Hematopoietic multipotent progenitor cell treated with erythropoietin and hydrocortisone succinate and interleukin-3 and kit ligand, for 17 days (in vitro differentiated cells): ENCODE measurements at places on chromosomes 6 and 20.

GRCh38 chr6:78188891-78189290 lies 536.1 kb downstream of the MEI4 start:
- DNase-seq = no peak

- DNase-seq = no peak
These were observed 2.4 kb upstream of the SCGN start for GRCh38 chr6:25649611-25650010.

GRCh38 chr6:132190097-132190814 lies 211.0 kb downstream of the MOXD1 start:
- DNase-seq = no peak

- DNase-seq = no peak
These were observed 38.2 kb upstream of the SLCO4A1 start for GRCh38 chr20:62603907-62604785.

- DNase-seq = no peak
These were observed 29.9 kb downstream of the UCKL1 start for GRCh38 chr20:63926298-63926697.

DNA sequence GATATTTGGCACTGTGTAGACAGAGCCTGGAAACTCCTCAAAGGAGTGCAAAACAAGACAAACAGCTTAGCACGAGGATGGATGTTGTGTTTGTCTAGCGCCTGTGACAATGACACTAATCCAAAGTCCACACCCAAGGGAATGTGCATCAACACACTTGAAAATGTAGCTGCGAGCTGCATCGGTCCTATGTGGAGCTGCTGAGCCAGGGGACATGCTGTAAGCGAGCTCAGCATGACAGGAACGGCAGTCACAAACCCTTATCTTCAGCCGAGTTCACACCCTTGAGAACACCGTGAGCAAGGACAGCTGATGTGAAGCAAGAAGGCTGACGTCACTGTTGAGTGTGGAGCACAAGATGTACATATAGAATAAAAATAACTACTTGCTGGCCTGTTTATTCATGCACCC lies 684.3 kb downstream of the QKI start:
- DNase-seq = no peak

DNA sequence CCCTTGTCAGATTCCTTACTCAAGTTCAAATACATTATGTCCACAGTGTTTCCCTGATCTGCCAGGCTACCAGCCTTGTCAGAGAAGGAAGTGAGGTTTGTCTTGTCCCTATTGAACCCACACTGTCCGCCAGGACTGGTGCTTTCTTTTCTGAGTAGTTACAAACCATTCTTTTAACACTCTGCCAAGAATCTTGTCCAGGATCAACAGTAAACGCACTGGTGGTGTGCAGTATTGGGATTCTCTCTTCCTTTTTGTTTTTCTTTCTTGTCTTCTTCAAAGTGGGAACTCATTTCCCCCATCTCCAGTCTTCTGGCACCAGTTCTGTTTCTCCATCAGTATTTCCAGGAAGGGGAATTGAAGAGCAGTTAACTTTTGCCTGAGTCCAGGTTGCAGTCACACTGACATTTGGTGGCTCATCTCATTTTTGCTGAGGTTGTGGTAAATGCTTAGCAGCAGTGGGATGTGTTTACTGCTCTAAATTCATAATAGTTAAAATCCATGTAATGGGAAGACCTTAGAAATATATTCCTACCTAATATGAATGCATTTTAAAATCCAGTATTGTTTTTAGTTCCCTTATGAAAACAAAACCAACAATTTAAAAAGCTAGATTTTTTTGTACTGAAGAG lies 295.3 kb downstream of the PRL start:
- DNase-seq = no peak

DNA sequence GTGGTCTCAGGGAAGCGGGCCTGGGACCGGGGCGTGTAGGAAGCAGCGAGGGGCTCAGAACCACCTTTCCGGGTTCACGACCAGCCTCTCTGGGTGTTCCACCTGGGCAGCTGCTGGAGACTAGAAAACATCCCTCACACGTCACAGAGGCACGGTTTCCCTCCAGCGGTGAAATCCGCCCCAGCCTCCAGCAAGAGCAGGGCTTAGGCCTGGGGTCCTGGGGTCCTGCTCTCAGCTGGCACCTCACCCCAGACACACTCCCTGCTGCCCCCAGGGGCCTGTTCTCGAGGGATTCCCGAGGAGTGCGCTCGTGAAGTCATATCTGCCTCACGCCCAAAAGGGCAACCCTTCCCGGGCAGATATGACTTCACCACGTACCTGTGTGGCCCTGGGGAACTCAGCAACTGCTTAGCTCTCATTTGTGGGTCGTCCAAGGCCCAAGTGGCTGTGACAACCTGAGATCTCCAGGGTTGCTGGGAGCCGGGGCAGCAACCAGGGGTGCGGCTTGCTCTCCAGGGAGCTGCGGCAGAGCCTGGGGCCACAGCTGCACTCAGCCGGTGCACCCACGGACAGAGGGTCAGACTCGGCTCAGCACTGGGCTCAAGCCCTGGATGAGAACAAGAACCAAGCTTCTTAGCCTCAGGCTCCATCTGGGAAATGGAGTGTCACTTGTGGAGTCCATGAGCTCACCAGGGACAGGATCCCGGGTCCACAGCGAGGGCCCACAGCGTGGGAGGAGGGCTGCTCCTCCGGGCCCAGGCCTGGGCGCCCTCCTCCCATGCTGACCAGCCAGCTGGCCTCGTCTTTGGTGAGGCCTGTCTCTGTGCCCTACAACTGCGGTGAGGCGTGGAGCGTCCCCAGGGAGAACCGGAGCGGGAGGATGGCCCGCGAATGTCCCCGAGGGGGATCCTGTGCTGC lies 661 bp downstream of the FNDC11 start:
- DNase-seq = no peak

DNA sequence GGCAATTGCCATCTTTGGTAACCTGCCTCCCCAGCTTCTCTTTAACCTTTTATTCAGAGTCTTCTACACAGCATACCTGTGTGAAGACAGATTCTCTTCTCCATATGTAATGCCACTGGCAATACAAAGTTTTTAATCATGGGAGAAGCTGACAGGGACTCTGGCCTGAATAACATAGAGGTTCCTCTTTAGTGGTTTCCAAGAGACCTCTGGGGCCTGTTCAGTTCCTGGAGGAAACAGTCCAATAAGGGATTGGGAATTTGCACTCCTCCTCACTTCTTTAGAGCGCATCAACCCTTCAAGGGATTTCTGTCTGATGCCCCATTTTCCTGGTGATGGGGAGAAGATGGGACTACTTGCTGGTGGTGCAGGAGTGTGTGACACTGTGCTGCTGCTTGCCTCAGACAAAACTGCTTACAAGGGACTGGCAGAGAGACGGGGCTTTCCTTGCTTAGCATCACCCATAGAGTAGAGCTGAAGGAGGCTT lies 1.4 kb downstream of the RIMS1 start:
- no peak for DNase-seq

DNA sequence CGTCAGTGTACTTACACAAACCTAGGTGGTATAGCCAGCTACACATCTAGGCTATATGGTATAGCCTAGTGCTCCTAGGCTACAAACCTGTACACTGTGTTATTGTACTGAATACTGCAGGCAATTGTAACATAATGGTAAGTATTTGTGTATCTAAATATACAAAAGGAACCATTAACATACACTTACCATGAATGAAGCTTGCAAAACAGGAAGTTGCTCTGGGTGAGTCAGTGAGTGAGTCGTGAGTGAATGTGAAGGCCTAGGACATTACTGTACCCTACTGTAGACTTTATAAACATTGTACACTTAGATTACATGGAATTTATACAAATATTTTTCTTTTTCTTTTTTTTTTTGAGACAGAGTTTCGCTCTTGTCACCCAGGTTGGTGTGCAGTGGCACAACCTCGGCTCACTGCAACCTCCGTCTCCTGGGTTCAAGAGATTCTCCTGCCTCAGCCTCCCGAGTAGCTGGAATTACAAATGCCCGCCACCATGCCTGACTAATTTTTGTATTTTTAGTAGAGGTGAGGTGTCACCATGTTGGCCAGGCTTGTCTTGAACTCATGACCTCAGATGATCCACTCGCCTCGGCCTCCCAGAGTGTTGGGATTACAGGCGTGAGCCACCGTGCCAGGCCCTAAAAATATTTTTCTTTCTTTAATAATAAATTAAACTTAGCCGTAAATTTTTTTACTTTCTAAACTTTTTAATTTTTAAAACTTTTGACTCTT lies 15.4 kb upstream of the KIAA1755 start:
- no peak for DNase-seq

GRCh38 chr6:93136111-93136510 lies 283.2 kb downstream of the EPHA7 start:
- no peak for DNase-seq

DNA sequence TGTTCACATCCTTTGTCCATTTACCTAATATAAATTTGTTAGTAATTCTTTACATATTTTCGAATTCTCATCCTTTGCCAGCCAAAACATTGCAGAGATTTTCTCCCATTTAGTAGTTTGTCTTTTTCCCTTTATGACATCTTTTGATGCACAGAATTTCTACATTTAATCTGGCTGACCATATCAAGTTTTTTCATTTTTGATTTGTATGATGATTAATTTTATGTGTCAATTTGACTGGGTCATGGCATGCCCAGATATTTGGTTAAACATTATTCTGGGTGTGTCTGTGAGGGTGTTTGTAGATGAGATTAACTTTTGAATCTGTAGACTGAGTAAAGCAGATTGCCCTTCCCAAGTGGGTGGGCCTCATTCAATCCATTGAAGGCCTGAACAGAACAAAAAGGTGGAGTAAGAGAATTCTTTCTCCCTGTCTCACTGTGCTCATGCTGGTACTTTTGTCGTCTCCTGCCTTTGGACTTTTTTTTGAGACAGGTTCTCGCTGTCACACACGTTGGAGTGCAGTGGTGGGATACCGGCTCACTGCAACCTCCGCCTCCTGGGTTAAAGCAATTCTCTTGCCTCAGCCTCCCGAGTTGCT lies 72.1 kb upstream of the EPB41L1 start:
- DNase-seq = no peak

DNA sequence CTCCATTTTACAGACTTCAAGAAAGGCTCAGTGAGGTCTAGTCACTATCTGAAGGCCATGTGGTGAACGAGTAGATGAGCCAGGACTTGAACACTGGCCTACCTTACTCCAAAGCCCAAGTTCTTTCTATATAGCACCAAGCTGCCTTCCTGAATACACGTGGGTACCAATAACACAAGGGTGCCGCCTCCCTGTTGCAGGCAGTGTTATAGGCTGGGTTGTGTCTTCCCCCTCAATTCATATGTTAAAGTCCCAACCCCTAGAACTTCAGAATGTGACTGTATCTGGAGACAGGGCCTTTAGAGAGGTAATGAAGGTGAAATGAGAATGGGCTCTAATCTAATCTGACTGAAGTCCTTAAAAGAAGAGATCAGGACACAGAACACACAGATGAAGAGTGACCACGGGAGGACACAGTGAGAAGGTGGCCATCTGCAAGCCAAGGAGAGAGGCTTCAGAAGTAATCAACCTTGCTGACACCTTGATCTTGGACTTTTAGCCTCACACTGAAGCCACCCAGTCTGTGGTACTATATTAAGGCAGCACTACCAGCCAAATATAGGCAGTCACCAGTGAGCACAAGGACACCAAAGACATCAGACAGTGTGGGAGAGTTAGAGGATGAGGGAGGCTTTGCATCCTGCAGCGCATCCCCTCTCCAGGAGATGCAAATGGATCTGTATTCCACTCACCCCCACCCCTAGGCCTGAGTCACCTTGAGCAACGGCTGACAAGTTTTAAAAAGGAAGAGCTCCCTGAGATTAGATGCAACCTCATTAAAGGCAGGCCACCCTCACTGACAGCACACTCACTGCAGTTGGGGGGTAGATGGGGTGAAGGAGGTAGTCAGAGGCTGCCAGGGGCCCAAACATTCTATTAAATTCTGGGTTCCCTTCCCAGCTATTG lies 40.9 kb upstream of the LYRM2 start:
- no peak for DNase-seq

- DNase-seq = no peak
These were observed 520.6 kb downstream of the HDGFL1 start for GRCh38 chr6:23089981-23090380.

GRCh38 chr6:26173836-26174145 lies 86.6 kb downstream of the HFE start:
- DNase-seq = peak; percentile 25

GRCh38 chr20:46592580-46593362 lies 42.3 kb upstream of the OCSTAMP start:
- DNase-seq = no peak

- no peak for DNase-seq
These were observed 43.0 kb downstream of the TSPYL4 start for GRCh38 chr6:116210750-116211425.

DNA sequence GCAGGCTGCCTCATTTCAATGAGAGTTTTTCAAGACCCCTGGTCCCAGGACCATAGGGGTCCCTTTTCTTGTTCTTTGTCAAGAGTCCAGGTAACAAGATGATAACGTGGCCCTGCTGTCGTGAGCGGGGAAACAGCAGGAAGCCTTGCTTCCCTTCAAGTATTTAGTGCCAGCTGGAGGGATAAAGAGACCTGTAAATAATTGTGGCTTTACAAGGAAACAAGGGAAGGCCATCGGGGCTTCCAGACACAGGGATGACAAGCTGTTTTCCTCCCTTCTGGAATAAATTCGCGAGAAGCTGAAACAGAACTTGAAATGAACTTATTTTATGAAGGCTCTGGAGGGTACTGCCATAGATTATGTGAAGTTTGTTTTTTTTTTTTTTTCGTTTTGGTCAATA lies 163.2 kb downstream of the SYNDIG1 start:
- no peak for DNase-seq

DNA sequence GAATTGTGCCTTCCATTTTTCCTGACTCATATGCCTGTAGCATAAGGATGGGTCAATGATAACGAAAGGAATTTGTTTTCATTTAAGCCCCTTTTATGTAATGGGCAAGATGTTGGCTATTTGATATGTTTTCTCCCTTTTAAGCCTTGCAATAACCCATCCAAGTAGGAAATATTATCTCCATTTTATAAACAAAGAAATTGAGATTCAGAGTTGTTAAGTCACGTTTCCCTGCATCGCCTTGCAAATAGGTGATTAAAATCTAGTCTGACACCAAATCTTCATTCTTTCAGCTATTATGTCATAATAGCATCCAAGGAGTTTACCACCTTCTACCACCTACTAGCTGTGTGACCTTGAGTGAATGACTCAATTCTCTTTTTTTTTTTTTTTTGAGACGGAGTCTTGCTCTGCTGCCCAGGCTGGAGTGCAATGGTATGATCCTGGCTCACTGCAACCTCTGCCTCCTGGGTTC lies 7.0 kb downstream of the HNF4A start:
- no peak for DNase-seq

DNA sequence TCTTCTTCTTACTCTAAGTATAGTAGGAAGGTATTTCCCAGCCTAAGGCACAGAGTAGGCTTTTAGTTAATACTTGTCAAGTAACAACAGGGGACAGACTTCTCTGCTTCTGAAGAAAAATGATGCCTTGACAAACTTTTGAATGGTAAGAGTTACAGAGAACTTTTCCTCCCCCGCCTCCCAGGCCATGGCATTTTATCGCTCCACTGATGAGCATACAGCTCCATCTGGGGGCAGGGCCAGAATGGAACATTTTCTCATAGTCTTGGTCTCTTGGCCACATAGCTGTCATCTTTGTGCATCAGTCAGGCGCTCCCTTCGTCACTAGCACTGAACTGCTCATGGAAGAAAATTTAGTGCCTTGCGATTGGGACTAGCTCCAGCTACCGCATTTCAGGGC lies 1066.8 kb upstream of the CITED2 start:
- DNase-seq = no peak
